Hindlimb muscle (tissue), 1 donor: ENCODE measurements at places on chromosomes 16 and 17.
A peak's percentile ranks its signal among the peaks of the same experiment; 100 is the strongest.

GRCh38 chr16:6498858-6499257 is 833.8 kb upstream of the RBFOX1 start:
- no peak for DNase-seq

DNA sequence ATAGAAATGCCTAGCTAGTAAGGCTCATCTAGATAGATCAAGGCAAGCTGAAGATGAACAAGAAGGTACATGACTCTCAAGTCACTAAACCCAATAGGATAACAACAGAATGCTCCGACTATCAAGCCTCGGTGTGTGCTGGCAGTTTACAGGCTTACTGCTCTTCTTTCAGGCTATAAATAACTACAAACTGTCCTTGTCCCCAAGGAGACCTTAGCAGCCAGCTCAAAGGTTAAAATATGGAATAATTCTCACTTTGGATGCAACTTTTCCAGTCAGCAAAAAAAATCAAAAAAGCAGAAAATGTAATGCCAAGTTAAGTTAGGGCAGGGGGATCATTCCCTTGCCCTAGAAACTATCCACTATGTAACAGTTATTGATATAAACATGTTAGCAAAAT is 44.6 kb downstream of the SPOP start:
- DNase-seq: no peak

GRCh38 chr16:61730997-61731396 is 305.2 kb downstream of the CDH8 start:
- DNase-seq: no peak

DNA sequence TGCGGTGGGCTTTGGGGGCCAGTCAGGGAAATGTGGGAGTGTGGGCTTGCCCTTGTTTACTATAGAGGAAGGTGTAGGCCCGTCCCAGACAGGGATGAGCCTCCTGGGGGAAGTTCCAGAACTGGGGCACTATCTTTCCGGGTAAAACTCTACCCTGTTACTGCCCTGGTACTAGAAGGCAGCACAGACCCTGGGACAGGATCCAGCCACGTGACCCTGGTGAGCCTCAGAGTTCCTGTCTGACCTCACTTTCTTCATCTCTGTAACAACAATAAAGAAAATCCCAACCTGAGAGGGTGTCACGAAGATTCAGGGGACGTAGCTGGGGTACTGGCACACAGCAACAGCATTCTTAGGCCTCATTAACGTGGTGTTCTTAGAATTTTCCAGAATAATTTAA is 239.6 kb upstream of the FOXF1 start:
- no peak for DNase-seq

DNA sequence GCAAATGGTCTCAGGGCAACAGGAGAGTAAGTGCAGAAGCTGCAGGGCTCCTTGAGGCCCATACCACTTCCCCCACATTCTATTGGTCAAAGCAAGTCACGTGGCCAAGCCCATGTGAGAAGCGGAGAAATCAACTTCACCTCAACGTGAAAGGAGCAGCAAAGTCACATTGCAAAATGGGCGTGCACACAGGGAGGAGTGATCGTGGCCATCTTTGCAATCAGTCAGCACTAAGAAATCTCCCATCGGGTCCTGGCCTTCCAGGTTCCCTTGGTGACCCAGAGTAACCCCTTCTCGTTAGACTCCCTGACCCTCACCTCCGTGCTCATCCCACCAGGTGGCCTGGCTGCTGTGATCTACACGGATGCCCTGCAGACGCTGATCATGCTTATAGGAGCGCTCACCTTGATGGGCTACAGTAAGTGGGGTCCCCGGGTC is 38.0 kb downstream of the SLC5A11 start:
- no peak for DNase-seq

DNA sequence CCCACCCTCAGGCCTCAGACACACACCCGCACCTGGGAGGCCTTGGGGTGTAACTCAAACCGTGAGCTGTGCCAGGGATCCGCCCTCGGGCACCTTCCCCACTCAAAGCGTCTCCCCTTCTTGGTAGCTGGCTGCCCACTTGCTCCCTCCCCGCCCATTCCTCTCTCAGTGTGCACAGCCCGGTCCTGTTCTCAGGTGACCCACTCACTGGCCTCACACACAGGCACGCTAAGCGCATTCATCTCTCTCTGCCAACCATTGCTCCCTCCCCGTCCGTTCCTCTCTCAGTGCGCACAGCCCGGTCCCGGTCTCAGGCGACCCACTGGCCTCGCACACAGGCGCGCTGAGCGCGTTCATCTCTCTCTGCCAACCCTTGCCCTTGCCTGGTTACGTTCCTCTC is 20.8 kb downstream of the WDR45B start:
- DNase-seq: no peak

DNA sequence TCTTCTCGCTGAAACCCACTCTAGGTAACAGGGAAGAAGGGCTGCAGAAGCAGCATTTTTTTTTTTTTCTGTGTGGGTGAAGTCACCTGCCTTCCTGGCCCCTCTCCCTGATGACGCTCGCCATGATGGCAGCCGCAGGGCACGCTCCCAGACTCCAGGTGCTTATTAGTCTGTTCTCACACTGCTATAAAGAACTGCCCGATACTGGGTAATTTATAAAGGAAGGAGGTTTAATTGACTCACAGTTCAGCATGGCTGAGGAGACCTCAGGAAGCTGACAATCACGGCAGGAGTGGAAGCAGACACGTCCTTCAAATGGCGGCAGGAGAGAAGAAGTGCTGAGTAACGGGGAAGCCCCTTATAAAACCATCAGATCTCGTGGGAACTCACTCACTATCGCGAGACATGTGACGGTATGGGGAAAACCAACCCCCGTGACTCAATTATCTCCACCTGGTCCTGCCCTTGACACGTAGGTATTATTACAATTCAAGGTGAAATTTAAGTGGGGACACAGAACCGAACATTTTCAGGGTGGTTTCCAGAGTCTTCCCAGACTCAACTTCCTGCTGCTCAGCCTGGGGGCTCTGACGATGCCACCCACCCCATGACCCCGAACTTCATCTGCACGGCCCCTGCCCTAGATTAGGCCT is 34.9 kb upstream of the NLRP1 start:
- no peak for DNase-seq

GRCh38 chr16:57689762-57690558 is 4.6 kb upstream of the DRC7 start:
- no peak for DNase-seq

DNA sequence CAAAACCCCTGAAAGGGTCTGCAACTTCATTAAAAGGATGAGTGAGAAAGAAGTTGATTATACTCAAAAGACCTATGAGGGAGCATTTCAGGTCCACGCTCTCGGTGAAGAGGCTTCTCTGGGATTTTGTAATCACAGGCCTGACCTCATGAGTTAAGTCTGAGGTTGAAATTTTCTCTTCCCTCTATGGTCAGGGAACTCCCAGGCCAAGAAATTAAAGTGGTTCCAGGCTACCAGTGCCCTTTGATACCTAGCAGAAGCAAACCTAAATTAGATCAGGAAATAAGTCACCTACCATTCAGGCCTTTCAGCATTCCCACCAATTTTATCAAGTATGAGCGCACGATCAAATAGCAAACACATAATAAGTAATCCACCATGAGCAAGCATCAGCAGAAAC is 27.9 kb downstream of the MBTD1 start:
- no peak for DNase-seq

- peak; percentile 93 for DNase-seq
Measured at GRCh38 chr17:4948931-4949320, 596 bp upstream of the PFN1 start.

GRCh38 chr16:81624403-81624759 is 154.7 kb upstream of the PLCG2 start:
- no peak for DNase-seq

DNA sequence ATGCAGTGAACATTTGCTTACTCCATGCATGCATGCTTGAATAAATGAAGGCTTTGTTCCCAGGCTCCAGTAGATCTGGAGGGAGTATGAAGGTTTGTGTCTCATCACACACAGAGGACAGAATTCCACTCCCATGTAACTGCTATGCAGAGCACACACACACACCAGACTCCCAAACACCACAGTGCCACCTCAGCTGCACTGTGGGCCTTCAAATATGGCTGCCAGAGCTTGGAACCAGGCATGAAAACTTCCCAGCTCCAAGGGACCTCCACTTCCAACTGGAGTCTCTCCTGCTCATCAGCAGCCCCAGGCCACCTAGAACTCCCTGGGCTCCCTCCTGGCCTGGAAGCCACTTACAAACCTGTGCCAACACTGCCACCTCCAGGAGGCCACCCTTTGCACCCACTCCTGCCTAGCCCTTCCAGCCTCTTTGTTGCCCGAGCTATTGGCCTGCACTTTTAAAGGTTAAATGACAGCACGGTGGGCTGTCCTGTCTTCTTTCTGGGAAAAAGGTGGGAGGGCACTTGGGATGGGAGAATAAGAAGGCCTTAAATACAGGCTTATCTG is 151.2 kb downstream of the ZNF423 start:
- DNase-seq: no peak

GRCh38 chr17:64420143-64420670 is 28.7 kb upstream of the MILR1 start:
- DNase-seq: peak; percentile 53

GRCh38 chr16:47052666-47053640 is 79.5 kb upstream of the DNAJA2 start:
- DNase-seq: no peak

- DNase-seq: no peak
Measured at GRCh38 chr17:57607553-57608120, 137.5 kb downstream of the CCDC182 start.

- DNase-seq: peak; percentile 37
Measured at GRCh38 chr16:77660311-77660710, 62.0 kb upstream of the NUDT7 start.

GRCh38 chr17:59769887-59770286 is 62.4 kb downstream of the VMP1 start:
- DNase-seq: no peak

DNA sequence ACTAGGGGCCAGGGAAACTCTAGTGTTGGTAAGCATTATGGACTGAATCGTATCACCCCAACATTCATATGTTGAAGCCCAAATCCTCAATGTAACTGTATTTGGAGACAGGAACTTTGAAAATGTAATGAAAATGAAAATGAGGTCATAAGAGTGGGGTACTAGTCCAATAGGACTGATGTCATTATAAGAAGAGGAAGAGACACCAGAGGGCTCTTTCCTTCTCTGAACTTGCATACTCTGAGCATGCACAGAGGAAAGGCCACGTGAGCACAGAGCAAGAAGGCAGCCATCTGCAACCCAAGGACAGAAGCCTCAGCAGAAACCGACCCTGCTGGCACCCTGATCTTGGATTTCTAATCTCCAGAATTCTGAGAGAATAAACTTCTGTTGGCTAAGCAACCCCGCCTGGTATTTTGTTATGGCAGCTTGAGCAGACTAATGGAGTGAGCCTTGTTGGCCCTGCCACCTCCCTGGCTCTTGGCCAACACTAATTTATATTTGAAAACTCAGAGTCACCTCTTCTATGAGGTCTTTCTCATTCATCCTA is 273.4 kb downstream of the NTN1 start:
- DNase-seq: no peak

DNA sequence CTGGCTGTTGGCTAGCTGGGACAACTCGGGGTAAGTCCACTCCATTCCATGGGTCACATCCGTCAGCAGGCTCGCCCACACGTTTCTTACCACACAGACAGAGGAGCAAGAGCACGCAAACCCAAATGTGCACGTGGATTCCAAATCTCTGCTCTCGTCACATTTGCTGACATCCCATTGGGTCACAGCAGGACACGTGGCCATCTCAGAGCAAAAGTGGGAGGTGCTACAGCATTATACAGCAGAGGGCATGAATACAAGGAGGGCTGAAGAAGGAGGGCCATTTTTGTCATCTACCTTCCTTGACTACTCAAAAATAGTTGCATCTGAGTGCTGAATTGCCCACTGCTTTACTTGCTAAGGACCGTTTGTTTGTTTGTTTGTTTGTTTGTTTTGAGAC is 84.7 kb downstream of the RBBP6 start:
- no peak for DNase-seq

GRCh38 chr17:38600416-38600815 is 5.3 kb downstream of the SRCIN1 start:
- DNase-seq: no peak

- no peak for DNase-seq
Measured at GRCh38 chr16:77850636-77851333, 62.4 kb downstream of the VAT1L start.

GRCh38 chr16:66740533-66740932 is 10.9 kb downstream of the DYNC1LI2 start:
- no peak for DNase-seq

GRCh38 chr17:22669721-22670120 is 977.4 kb downstream of the KCNJ18 start:
- DNase-seq: no peak

DNA sequence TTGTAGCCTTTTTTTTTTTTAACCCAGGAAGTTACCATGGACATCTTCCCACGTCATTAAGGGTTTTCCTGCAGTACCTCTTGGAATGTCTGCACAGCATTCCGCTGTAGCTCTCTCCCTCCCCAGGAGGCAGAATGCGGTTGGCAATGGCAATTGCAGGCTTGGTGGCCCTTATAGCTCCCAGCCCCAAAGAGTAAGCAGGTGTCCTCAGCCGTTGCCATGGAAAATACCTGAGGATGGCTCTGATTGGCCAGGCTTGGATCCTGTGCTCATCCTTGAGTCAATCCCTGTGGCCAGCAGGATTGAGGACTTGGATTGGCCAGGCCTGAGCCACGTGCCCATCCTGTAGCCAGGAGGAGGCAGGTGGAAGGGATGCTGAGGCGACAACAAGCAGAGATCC is 15.5 kb upstream of the TIMP2 start:
- DNase-seq: no peak

GRCh38 chr17:34006126-34006525 is 249.0 kb upstream of the CCL2 start:
- no peak for DNase-seq

GRCh38 chr17:17900615-17901520 is 64.1 kb upstream of the SREBF1 start:
- peak; percentile 78 for DNase-seq

- DNase-seq: no peak
Measured at GRCh38 chr17:68102318-68102758, 66.8 kb downstream of the KPNA2 start.

DNA sequence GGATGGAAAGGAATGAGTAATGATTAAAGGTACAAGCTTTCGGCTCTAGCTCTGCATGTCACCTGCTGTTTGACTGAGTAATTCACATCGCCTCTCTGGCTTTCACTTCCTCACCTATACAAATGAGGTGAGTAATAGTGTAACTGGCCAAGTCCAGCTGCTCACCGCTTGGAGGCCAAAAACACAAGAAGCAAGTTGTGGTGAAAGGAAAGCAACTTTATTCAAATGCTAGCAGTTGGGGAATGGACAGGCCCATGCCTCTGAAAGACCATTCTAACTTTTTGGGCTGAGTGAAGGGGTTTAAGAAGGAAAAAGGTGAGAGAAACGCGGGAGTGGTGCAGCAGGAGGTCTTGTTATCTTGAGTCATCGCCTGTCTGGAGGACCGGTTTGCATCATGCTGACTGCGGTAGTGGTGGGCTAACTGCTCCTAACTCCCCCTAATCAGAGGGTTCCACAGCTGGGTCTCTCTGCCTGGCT is 45.7 kb upstream of the CSNK2A2 start:
- no peak for DNase-seq
